ENCODE measurements at places on chromosomes 3 and 15. TPM values are rescaled to one million over a fixed set of nuclear protein-coding genes. Genes with fewer than 3 reads are reported as not detected.

LRTM1 gene
- total RNA-seq: not detected

BMF gene
- 1.6 TPM for total RNA-seq

CMTM7 gene
- 30.5 TPM for total RNA-seq

GNB4 gene
- 8.7 TPM for total RNA-seq

DAZL gene
- not detected for total RNA-seq

PARP15 gene
- total RNA-seq: not detected

CNTN3 gene
- not detected for total RNA-seq

NRG4 gene
- total RNA-seq: 1.7 TPM

TFRC gene
- total RNA-seq: 101 TPM

SPCS1 gene
- total RNA-seq: 158 TPM

UPK1B gene
- 10.7 TPM for total RNA-seq

CLCN2 gene
- 5.2 TPM for total RNA-seq

CRABP1 gene
- total RNA-seq: 0.71 TPM

MST1 gene
- total RNA-seq: 0.89 TPM

GABRR3 gene
- not detected for total RNA-seq

PPM1L gene
- total RNA-seq: 0.84 TPM

PLXNB1 gene
- total RNA-seq: 14.2 TPM
